ENCODE measurements at places on chromosomes 16 and 17. TPM values are rescaled to one million over a fixed set of nuclear protein-coding genes. Genes with fewer than 3 reads are reported as not detected.

Gene UNKL
- 26.1 TPM for total RNA-seq

Gene ZPBP2
- total RNA-seq, result not detected

Gene ASPA
- total RNA-seq, result 0.33 TPM

Gene SYCE1L
- 20.0 TPM for total RNA-seq

Gene TNFSF13
- 3.5 TPM for total RNA-seq

Gene PMP22
- 16.2 TPM for total RNA-seq

Gene NGFR
- total RNA-seq, result 41.3 TPM

Gene NDRG4
- 42.9 TPM for total RNA-seq

Gene ARL5C
- not detected for total RNA-seq

Gene UNC13D
- total RNA-seq, result 7.4 TPM

Gene ZACN
- not detected for total RNA-seq

Gene RABEP2
- 23.3 TPM for total RNA-seq

Gene RUNDC3A
- 12.3 TPM for total RNA-seq

Gene CNGB1
- 2.3 TPM for total RNA-seq

Gene CTF1
- 2.5 TPM for total RNA-seq

All from type B pancreatic cell (in vitro differentiated cells).